ENCODE measurements at places on chromosomes 11 and 22.

GRCh38 chr11:117809236-117810055, 12.4 kb upstream of the DSCAML1 start:
- peak; percentile 75 for DNase-seq

DNA sequence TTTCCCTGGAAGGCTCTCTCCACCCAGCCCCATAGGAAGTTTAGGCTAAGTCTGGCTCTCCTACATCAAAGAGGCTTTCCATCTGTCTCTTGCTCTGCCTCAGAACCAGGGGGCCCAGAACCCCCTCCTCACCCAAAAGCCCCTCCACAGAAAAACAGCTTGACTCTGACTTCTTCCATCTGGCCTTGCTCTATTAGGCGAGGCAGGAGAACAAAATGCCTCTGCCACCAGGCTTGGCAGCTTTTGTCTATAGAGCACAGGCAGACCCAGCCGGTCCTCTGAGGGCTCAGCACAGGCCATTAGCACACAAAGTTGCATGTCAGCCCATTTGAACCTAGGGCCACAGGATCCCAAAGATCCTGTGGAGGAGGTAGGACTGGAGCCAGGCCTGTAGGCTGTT, 75.7 kb upstream of the SUSD2 start:
- DNase-seq, result no peak

- DNase-seq, result no peak
These were observed 10.8 kb upstream of the COMT start for GRCh38 chr22:19930551-19931486.

DNA sequence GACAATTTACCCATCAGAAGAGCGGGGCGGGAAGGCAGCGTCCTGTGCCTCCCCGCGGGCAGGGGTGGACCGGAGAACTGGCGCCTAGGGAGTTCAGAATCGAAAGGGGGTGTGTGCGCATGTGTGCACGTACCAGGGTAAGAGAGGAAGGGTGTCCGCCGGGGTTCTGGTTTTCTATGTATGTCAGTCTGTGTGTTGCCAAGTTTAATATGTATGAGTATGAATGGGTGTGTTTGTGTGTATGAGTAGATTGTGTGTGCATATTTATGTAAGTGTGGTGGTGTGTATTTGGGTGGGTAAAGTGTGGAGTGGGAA, 2.0 kb downstream of the KCNC1 start:
- no peak for DNase-seq

DNA sequence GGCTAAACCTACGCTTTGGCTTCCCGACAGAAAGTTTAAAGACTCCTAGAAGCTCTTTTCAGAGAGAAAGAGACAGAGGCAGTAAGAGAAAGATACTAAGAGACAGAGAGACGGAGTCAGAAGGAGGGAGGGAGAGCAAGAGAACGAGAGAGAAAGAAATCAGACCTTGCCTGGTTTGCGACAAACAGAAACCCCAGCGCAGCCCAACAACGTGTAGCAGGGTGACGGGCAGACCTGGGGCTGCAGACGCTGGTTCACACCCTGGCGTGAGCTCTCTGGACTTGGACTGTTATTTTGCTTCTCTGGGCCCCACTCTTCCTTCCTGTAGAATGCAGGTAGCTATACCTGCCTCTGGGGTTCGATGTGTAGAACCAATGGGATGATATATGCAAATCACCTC, 244.4 kb upstream of the SYN3 start:
- DNase-seq, result no peak

GRCh38 chr11:8325591-8326304, 62.1 kb upstream of the LMO1 start:
- DNase-seq, result no peak

DNA sequence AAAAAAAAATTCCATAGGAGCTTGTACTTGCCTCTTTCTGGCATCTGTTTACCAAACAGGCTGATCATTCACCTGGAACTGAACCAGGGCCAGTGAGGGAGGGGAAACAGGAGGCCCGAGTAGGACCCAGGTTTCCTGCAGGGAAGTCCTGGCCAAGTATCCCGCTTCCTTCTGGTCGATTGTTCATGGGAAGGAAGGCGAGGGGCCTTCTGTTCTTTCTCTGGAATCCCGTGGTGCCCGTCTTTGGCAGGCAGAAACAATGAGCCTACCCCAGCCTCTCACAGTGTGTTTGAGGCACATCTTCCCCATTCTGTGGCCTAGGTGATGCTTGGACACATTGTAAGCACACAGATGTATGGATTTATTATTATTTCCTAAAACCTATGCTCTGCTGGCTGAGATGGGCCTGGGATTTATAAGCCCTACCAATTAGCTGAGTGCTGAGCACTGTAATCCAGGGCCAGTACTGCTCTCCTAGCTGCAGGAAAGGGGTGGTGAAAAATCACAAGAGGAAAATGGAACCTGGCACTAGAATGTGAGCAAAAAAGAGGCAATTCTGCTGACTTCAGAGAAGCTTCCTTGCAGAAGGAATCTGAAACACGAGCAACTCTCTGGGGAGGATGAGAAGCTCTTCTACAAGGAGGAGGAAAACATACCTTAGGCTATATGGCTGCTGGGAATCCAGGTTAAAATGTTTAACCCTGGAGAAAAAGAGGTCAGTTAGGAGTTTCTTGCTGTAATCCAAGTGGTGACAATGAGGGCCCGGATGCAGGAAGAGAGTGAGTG, 53.5 kb downstream of the PRR5L start:
- no peak for DNase-seq

DNA sequence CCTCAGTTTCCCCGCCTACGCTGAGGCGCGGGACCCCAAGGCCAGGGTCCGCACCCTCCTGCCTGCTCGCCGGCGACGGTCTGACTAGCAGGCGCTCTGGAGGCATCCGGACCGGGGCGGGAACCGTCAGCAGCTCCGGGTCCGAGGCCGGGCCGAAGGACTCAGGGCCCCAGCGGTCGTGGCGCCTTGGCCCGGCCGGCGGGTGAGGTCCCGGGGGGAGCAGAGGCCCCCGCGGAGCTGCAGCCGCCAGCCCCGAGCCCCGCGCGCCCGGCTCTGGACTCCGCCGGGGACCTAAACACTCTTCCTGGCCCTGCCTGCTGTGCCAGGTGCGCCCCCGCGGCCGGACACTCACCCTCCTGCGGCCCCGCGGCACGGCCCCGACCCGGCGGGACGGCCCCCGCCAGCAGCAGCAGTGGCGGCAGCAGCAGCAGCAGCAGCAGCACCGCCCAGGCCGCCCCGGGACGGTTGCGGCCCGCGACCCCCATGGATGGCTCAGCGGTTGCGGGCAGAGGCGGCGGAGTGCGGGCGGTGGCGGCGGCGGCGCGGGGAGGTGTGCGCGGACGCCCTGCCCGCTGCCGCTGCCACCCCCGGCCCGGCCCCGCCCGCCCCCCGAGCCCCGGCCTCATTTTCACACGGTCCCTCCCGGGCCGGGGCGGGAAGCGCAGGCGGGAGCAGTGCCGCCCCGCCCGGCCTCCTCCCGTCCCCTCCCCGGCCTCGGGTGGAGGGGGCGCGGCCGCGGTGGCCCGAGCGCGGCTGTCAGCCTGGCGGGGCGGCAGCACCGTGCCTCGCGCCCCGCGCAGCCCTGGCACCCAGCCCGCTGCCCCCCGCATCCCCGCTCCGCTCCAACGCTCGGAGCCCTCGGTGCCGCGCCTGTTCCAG, at the start of gene SCUBE2:
Gene SCUBE2 (minus strand): TSS at position 556 of the 879 bp plus-strand sequence. CDS start 71 bp downstream, at position 485.
- DNase-seq, result no peak

- DNase-seq, result no peak
These were observed 12.8 kb downstream of the DHCR7 start for GRCh38 chr11:71435278-71435951.

- DNase-seq, result no peak
These were observed 1369.6 kb upstream of the RAG2 start for GRCh38 chr11:37967635-37968034.

DNA sequence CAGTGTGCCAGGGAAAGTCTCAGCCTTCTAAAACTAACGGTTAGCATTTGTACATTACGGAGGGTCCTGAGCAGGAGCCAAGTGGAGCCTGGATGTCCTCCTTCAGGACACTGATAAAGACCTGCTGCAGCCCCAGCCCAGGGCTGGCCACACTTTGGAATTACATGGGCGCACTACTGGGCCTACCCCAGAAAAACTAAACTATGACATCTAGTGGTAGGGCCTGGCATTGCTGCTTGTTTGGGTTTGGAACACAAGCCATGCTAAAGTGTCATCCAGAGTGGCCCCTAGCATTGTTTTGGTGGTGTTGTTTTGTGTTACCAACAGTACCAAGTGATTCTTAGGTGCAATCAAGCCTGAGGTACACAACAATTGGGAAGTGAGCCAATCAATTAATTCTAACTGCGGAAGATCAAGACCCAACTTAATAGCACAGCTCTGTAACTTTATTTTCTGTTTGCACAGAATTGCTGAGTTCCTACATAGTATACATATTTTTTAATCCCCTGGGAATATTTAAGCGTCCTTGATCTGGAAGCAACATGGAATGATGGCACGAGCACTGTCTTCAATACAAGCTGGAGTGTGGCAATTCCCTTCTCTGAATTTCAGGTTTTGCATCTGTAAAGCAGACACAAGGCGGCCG, 340.7 kb downstream of the LARGE1 start:
- DNase-seq, result peak; percentile 46

DNA sequence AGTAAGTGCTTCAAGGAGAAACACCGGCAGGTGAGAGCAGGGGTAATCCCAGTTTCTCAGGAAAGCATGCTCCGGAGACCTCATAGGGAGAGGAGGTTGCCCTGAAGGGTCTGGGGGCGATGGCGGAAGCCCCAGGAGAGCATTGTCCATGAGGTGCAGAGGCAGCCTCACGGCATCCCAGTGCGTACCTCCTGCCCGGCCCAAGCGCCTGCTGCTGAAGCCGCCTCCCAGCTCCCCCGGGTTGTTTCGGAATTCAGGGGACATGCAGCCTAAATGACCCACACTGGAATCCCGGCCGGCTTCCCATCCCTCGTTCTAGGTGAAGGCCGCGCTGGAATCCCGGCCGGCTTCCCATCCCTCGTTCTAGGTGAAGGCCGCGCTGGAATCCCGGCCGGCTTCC, 2.7 kb downstream of the ZBED4 start:
- DNase-seq, result no peak
